NB4 (cell line): ENCODE measurements at places on chromosomes 12 and 14.

DNA sequence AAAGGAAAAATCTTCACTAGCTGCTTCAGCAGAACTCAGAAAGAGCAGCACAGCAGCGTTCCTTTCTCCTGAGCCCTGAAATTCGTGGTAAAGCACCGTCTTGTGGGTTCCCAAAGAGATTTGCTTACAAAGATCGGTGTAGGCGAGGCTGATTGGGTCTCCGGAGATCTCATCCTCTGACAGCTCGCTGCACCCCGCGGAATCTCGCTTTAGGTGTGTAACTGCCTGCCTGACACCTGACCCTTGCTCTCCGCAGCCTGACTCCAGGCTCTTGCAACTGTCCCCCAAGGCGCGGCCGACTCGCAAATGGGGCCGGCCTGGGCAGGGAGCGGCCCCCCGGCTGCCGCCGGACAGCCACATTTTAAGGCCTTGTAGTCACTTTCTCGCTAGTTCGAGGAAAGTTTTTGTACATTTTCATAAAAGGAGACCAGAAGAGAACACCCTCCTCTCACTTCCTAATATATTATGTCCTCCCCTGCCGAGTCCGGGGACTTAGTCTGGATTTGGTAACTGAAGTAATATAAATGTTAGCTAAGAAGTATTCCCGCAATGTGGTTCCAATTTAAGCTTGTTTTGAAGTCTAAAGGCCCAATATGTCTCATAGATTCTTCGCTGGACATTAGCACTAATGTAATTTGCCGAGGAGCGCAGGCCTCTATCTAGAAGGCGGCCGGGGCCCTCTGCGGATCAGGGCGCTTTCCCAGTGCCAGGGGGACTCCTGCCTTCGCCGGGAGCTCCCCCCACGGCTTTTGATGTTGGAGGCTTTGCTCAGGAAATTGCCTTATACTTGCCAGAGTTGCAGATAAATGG is 177.3 kb upstream of the CDKN3 start:
- no peak for DNase-seq

GRCh38 chr12:23472329-23472971 is 477.0 kb downstream of the SOX5 start:
- DNase-seq, result no peak

DNA sequence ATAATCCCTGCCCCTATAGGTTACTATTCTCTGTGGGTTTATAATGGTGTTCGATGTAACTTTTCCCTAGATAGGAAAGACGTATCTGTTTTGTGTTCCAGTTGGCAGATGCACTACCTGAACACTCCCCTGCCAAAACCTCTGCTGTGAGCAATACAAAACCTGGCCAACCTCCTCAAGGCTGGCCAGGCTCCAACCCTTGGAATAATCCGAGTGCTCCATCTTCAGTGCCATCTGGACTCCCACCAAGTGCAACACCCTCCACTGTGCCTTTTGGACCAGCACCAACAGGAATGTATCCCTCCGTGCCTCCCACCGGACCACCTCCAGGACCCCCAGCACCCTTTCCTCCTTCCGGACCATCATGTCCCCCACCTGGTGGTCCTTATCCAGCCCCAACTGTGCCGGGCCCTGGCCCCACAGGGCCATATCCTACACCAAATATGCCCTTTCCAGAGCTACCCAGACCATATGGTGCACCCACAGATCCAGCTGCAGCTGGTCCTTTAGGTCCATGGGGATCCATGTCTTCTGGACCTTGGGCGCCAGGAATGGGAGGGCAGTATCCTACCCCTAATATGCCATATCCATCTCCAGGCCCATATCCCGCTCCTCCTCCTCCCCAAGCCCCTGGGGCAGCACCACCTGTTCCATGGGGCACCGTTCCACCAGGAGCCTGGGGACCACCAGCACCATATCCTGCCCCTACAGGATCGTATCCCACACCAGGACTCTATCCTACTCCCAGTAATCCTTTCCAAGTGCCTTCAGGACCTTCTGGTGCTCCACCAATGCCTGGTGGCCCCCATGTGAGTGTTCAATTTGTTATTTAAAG is 11.3 kb downstream of the MAPK1IP1L start:
- no peak for DNase-seq

DNA sequence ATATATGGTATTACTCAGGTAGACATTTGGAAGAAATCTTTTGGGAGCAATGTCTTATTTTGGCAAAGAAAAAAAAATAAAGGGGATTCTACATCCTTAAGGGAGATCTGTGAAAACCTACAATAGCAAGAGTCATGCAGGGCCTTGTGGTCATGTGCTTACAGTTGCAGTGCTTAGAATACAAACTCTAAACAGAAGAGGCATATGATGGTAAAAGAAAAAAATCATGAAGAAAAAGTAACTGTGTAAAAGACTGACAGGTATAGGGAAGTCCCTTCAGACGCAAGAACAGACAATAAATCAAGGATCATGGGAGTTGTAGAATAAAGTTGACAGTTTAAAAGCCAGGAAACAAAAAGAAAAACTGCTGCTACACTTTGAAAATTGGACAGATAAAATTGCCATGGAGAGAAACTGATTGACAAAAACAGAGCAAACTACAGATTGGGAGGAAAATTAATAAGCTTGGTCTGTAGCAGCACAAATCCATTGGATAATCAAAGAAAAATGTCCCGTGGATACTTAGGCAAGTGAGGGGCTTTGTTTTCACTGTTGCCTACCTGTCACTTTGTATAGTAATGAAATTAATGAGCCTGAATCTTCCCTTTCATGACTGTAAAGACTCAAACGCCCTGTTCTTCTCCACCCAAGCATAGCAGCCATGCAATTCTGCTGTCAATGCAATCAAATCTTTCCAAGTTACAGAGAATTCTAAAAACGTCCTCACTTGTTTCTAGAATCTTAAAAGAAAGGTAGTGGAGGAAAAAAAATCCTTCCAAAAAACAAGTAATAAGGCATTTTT is 402.0 kb downstream of the SYT1 start:
- DNase-seq, result no peak

DNA sequence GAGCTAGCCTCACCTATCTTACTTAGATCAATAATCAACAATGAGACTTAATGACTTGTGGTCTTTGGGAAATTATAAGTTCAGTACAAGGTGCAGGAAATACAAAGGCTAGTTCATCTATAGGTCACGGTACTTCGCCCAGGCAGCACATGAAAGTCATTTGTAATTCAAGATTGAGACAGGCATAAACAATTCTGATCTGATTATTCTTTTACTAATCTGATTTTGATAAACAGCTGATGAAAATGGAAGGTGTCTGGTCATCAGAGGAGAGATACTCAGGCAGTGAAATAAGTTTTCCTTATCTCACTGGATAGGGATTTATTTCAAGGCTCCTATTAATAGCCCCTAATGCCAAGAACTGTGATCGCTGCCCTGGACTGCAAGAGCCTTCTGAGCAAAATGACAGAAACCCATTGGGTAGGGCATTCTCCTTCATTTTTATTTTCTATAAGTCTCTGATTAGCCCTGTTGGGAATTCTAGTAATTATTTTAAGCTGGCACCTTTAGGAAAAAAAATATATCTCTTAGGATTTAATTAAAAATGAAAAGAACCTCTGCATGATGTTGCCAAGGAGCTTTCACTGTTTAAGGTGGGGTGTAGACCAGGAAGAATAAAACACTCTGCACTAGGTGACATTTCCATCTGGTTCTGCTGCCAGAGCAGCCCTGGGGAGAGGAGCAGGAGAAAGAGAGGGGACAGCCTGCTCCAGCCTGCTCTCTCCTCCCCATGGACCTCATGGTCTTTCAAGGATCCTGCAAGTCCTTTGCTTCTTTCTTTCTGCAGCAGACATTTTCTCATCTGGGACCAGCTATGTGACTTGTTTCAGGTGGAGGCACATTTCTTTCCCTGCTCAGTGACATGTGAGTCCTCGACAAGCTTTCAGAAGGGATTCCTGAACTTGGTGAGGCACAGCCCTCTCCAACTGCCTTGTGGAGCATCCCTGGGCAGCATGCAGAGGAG is 44.8 kb downstream of the SSPN start:
- no peak for DNase-seq

DNA sequence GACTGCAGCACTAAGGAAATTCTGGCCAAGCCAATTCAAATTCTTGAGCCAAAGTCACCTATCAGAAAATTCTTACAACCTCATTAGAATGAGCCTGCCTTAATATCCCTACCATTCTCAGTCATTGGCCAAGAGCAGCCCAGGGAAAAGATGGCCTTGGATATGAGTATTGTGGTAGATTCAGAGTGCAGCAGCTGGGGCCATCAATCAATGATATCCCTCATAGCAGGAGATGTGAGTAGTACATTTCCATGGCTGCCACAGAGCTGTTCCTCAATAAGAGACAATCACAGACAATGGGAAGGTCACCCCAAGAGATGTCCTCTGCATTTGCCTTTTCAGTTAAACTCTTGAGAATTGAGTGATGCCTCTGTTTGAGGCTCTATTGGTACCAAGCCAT is 161.6 kb downstream of the DYRK2 start:
- no peak for DNase-seq
